ENCODE measurements at places on chromosomes 16 and 17. TPM values are rescaled to one million over a fixed set of nuclear protein-coding genes. Genes with fewer than 3 reads are reported as not detected.

DNA sequence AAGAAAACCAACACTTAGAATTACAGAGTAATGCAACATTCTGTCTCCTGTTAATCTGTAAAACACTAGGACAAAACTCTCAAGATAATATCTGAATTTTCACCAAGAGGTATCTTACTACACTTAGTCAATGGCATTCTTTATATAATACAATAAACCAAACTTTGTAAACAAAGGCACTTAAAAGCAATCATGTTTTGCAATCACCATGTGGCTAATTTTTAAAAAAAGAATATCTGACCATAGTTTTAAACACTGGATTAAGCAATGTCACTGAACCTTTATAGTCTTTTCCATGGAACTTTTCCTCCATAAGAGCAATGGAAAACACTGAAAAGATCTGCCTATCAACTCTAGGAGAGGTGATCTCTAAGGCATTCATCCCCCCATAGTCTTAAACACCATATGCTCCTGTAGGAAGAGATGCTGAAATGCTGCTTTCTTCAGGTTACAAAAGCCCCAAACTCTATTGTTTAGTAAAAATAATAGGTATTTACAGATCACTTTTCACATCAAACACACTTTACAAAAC, 144.2 kb upstream of the CORO6 start:
- DNase-seq: no peak
- peaks cover 7% of the 10 kb centered on the region for H3K4me1 ChIP-seq
- H3K27ac ChIP-seq: no peak overlapping the region

GRCh38 chr17:62688398-62689160, 61.1 kb downstream of the MRC2 start:
- H3K27me3 ChIP-seq: no peaks in the 10 kb centered on the region
- H3K4me3 ChIP-seq: no peak overlapping the region
- no peak overlapping the region for H3K27ac ChIP-seq
- no peaks in the 10 kb centered on the region for H3K4me1 ChIP-seq
- H3K36me3 ChIP-seq: no peaks in the 10 kb centered on the region

EVPL gene
- total RNA-seq: 0.11 TPM

DNA sequence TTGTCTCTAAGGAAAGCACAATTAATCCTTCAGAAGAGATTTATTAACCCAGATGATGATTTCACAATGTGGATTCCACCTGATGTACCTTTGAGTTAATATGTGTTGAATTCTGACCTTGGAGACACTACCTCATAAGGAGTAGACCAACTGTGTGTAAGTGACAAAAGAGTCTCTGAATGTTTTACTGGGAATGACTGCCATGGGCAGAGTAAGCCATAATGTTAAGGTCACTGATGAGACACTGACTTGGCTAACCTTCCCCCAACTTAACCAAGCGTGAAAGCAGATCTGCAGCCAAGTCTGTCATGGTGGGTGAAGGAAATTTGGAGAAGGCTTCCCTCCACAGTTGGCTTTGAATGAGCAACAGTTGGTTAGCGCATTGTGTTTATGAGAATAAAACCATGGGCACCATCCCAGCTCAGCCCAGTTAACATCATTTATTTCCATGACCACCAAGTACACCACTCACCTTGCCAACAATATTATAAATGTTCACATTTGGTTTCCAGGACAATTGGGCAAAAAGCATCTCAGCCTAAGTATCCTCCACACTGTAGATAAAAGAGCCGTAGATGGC, 618.5 kb downstream of the KCNJ2 start:
- DNase-seq: no peak
- H3K4me3 ChIP-seq: no peak overlapping the region
- no peak overlapping the region for H3K27ac ChIP-seq
- H3K36me3 ChIP-seq: no peaks in the 10 kb centered on the region
- H3K4me1 ChIP-seq: no peaks in the 10 kb centered on the region

SLC4A1 gene
- total RNA-seq: not detected

FAM171A2 gene
- 0.35 TPM for total RNA-seq
